Muscle of leg (tissue), 16 donors: ENCODE measurements at places on chromosomes 7 and 10.

- DNase-seq, result no peak
Observed at GRCh38 chr7:73526896-73527821, 5.1 kb upstream of the BAZ1B start.

- no peak for DNase-seq
Observed at GRCh38 chr10:36441557-36441956, 683.8 kb upstream of the ANKRD30A start.

GRCh38 chr7:143193880-143194279 lies 10.7 kb downstream of the TAS2R39 start:
- no peak for DNase-seq

DNA sequence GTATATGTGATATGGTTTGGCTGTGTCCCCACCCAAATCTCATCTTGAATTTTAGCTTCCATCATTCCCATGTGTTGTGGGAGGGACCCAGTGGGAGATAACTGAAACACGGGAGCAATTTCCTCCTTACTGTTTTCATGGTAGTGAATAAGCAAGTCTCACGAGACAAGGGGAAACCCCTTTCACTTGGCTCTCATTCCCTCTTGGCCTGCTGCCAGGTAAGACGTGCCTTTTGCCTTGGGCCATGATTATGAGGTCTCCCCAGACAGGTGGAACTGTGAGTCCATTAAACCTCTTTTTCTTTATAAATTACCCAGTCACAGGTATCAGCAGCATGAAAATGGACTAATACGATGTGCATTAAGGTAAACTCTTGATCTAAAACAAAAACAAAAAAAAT lies 357.1 kb upstream of the AOAH start:
- peak; percentile 40 for DNase-seq

DNA sequence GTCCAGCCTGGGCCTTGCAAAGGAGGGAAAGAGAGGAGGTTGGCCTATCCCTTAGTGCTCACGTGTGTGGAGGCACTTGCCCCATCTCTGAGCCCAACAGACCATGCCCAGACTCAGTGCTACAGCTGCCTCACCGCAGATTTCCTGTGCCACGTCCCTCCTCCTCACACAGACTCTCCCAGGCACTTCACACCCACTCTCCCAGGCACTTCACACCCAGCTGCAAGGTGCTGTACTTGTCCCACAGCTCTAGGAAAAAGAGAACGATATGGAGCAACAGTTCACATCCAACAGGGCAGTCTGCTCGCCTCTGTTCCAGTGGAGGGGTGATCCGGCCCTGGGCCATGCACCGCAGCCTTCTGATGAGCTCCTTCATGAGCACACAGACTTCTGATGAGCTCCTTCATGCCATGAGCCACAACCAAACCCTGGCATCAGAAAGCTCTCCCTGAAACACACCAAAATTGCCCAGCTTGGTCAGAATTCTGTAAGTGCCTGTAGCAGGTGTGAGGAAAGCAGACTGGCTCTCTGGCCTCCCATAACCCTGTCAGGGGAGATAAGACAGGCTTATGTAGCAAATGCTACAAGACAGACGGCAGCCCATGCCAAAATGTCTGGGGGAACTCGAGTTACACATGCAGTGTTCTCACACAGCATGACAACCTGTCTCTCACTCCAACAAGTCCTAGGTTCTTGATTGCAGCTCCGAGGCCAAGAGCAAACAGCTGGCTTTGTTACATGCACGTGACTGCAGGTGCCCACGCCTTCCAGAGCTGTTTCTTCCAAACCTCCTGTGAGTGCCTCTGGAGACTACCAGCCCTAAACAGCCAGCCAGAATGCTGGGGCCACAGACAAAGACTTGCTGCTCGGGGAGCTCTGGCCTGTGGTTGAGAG lies 348.5 kb downstream of the GRID1 start:
- peak; percentile 28 for DNase-seq

GRCh38 chr7:106767498-106768323 lies 97.4 kb upstream of the PIK3CG start:
- no peak for DNase-seq

DNA sequence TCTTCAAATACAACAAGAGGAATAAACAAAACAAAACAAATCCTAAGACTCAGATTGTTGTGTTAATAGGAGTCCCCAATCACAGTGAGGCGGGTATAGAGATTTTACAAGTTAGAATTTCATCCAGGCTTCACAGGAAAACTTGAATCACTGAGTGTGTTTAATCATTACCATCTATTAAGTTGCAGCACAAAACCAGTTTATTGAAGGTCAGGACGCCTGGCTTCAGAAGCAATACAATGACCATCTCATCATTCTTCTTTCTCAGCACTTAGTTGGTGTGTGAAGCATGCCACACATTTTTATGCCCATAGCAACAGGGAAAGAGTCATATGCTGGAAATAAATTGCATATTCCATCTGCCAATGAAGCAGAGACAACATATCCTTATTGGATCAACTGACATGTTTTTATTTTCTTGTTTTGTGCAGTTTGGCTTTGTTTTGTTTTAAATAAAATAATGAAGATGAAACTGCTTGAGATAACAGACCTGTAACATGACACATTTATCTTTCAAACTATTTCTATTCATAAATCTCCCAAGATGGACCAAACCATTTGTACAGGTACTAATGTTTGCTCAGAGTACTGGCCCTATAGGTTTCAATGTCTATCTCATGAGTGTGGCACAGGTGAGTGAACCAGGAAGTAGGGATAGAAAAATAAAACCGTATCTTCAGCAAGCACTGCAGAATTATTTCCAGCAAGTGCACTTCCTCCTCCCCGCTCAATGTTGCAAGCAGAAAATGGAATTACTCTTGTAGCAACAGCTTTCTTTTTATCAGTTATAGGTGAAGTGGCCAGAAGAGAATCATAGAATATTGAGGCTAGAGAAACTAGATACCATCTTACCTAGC lies 40.4 kb downstream of the TAC1 start:
- DNase-seq, result no peak

GRCh38 chr7:4837041-4837802 lies 24.6 kb downstream of the PAPOLB start:
- no peak for DNase-seq

DNA sequence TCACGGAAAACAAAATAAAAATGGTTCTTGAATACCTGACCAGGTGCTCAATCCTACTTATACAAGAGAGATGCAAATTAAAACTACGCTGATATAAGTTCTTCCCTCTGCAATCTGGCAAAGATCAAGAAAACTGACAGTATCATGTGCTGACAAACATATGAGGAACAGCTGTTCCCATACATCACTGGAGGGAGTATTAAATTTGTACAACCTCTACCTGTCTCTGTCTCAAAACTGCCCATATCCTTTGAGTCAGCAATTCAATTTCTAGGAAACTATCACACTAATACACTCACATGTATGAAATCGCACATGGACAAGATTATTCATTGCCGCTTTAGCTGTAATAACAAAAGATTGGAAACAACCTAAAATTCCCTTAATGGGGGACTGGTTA lies 11.0 kb upstream of the IL6 start:
- no peak for DNase-seq

GRCh38 chr10:80473096-80473657 lies 19.1 kb downstream of the TSPAN14 start:
- no peak for DNase-seq

- DNase-seq, result no peak
Observed at GRCh38 chr7:127589896-127590295, 1.7 kb downstream of the ARF5 start.

GRCh38 chr7:30178748-30179436 lies 44.1 kb downstream of the MTURN start:
- DNase-seq, result no peak

GRCh38 chr10:60352105-60352504 lies 37.6 kb downstream of the ANK3 start:
- DNase-seq, result no peak

GRCh38 chr7:84529480-84530205 lies 335.1 kb upstream of the SEMA3A start:
- peak; percentile 44 for DNase-seq

GRCh38 chr10:12531305-12532220 lies 182.2 kb downstream of the CAMK1D start:
- peak; percentile 40 for DNase-seq

DNA sequence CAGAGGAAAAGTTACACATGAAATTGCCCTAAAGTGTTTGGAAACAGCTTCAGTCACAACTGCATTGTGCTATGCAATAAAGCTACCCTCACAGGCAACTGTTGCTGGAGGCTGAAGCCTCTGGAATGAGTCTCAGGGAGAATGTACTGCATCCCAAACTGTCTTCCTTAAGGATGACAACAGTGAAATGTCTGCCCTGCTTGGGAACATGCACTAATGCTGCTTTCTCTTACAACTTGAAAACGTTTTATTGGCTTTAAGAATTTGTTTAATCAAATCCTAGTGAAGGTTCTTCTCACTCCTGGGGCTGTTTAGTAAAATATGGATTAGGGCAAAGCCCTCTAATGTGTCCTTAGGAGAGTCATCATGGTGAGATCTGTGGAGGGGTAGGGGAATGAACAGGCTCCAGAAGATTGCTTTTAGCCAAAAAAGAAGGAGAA lies 215.4 kb downstream of the TWIST1 start:
- peak; percentile 79 for DNase-seq

DNA sequence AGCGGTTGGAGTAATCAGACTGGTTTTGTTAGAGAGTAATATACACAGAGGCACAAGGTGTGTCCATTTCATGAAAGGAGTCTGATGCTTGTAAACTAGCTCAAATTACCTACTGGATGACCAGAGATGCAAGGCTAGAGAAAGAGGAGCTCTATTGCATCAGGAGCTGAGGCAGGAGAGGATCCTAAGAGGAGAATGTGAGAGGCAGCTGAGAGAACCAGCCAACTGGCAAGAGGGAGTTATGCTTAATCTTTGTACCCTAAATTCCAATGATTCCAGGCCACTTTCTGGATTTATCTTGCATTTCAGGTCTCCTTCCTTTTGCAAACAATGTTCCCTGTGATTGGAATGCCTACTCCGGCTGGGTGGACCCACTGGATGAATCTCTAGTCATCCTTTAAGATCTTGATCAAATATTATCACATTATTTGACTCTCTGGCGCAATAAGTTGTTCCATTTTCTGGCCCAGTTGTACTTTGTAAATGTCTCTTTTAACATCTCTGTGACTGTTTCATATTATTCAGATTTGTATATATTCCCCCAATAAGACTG lies 57.5 kb upstream of the PTPN12 start:
- no peak for DNase-seq

DNA sequence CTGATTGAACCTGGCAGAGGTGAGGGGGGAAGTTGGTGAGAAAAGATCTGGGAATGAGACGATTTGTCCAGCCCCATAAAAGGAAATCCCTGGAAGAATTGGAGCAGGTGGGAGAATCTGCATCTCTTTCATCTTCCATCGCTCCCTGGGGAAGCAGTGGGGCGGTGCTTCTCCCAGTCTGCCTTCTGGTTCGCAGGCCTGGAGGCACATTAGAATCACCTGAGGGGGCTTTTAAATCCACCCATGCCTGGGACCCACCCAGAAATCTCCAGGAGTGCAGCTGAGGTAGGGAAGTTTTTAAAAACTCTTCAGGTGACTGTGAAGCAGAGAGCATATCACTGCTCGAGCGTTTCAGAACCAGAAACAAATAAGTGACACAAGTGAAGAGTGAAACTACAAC lies 26.7 kb upstream of the SYPL1 start:
- no peak for DNase-seq

DNA sequence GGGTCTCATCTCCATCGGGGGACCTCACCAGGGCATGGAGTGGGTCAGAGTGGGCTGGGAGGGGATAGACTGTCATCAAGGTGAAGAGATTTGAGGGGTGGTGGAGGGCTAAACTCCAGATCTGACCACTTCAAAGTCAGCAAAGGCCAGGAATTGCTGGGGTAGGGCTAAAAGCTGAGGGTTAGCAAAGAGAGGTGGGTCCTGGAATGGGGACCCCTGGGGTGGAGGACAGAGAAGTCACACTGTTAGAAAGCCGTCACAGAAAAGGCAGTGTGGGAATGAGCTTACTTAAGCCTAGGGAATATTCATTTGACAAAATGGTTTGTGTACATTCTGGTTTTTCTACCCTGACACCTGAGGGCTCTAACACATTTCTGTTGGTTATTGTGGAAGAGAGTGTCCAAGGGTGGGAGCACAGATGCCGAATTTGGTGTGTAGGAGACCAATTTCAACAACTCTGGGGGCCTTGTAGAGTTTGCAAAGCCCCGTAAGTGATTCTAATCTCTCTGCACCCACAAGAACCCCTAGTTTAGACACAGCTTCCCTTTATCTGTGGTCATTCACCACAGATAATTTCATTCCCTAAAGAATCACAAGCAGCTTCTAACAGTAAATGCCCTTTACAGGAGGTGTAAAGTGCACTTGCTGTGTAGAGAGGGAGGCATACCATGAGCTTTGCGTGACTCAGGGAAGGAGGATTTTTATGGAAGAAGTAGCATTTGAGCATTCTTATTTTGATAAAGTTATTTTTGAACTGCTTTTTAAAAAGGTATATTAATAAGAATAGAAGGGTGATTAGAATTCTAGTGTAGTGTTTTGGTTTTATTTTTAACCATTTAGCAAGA lies 6.4 kb downstream of the FBH1 start:
- no peak for DNase-seq

- peak; percentile 33 for DNase-seq
Observed at GRCh38 chr10:78913219-78914059, 155.3 kb upstream of the ZMIZ1 start.

DNA sequence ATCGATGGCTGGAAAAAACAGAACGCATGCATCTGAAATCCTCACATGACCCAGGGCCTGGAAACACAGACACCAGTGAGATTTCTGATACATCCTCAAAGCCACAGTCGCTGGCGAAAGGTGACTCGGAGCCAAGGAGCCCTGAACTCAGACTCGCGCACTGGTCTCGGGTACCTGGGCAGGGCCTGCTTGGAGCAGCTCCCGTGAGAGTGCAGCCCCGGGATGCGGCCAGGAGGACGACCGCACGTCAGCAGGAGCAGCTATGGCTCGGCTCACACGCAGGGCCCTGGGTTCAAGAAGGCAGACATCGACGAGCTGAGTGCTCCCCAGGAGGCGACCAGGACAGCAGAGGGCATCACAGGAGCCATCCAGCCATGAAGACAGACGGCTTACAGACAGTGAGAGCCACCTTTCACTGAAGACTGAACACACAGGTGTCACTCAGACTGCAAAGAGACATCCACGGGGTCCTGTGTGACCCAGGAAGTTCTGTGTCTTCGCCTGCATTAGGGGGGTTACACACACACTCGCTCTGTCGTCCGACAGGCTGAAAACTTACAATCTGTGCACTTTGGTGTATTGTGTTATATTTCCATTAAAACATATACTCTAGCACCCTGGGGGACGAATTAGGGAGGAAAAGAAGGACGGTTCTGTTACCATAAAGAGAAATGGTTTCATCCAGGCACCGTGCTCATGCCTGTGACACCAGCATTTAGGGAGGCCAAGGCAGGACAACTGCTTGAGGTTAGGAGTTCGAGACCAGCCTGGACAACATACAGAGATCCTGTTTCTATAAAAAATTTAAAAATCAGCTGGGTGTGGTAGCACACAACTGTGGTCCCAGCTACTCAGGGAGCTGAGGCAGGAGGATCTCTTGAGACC lies 227.7 kb downstream of the MAD1L1 start:
- DNase-seq, result no peak

- DNase-seq, result peak; percentile 28
Observed at GRCh38 chr7:75572396-75572795, 80.3 kb downstream of the SPDYE5 start.

- DNase-seq, result no peak
Observed at GRCh38 chr7:25911738-25912607, 240.0 kb upstream of the NFE2L3 start.
